ENCODE measurements at places on chromosomes 1 and 21.

DNA sequence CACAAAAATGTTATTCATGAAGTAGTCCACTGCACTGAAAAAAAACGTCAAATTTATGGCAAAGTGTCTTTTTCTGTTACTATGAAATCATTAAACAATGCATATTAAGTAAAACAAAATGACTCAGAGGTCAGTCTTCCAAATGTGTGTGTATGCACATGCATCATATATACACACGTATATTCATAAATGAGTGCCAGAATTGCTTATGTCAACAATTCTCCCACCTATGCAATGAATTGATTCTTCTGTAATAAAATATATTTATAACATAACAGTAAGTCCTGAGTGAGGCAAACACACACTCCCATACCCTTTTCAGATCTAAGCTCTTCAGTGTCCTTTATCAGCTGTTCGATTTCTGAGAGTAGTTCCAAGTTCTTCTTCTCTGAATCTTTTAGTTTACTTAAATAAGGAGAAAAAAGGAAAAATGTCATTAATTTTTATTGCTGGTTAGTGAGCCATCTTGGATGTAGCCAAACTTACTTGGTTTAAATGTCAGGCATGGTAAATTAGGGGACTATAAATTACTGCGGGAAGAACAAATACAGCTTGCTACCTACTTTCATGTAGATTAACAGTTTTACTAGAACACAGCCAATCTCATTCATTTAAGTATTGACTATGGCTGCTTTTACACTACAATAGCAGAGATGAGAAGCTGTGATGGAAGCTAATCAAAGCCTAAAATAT lies 131.9 kb downstream of the COQ8A start:
- DNase-seq: no peak

- no peak for DNase-seq
Observed at GRCh38 chr1:41856944-41857285, 61.8 kb downstream of the HIVEP3 start.

DNA sequence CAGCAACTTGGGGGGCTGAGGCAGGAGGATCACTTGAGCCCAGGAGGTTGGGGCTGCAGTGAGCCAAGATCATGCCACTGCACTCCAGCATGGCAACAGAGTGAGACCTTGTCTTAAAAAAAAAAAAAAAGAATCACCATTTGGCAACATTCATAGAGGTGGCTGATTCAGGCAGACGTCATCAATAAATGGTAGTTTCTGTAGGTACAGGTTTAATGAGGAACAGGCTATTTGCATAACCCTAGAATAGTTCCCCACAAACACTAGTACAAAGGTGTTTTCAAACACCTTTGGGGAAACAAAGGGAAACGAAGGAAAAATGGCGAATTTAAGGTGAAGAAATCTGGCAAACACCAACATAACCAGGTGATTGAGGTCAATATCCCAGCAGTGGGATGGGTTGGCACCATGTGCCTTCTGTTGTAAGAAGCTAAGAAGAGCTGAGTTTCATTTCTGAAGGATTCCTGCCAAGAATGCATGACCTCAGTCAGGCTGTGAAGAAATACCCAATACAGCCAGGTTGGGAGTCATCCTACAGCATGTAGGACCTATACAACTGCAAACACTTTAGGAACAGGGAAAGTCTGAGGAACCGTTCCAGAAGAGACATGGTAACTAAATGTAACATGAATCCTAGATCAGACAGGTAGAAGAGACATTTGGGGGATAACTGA lies 5.6 kb downstream of the LPAR3 start:
- DNase-seq: peak; percentile 49

- peak; percentile 58 for DNase-seq
Observed at GRCh38 chr1:56266359-56266758, 313.0 kb downstream of the PLPP3 start.

GRCh38 chr1:221045842-221046831 lies 166.9 kb downstream of the HLX start:
- peak; percentile 71 for DNase-seq

DNA sequence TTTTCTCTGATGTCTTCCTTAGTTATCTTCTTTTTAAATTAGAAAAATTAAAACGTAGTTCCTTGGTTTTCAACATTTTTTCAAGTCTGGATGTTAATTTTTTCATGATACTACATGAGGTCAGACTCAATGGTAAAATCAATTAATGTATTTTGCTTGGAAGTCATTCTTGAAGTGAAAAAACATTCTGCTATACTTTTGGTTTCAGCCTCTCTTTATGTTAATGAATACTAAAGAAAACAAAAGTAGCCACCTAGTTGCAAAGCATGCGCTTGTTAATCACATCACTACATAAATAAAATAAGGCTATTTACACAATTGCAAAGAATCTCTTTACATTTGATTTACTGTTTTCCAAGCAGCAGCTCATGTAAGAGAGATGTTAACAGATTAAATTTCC lies 170.4 kb downstream of the LIPI start:
- no peak for DNase-seq

GRCh38 chr1:24960071-24960801 lies 30.2 kb upstream of the RUNX3 start:
- no peak for DNase-seq

All from inflammatory macrophage treated with lipopolysaccharide for 1 hour (primary cell).